ENCODE measurements at places on chromosomes 1 and 21.

DNA sequence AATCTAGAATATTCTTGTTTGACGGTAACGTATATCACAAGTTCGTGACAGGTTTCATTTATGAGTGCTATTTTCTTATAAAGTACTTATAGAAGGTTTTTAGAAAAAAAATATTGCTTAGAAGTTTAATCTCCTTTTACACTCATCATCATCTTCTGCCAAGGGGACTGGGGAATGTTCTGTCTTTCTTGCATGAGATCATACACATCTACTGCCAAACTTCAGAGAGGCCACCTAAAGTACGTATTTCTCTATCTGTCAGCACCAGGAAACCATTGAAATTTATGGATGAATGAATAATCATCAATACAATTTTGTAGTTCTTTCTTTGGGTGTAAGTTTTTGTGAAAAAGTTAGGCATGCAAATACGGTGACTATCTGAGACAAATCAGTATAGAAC is 245.8 kb downstream of the SPATA17 start:
- no peak for DNase-seq

DNA sequence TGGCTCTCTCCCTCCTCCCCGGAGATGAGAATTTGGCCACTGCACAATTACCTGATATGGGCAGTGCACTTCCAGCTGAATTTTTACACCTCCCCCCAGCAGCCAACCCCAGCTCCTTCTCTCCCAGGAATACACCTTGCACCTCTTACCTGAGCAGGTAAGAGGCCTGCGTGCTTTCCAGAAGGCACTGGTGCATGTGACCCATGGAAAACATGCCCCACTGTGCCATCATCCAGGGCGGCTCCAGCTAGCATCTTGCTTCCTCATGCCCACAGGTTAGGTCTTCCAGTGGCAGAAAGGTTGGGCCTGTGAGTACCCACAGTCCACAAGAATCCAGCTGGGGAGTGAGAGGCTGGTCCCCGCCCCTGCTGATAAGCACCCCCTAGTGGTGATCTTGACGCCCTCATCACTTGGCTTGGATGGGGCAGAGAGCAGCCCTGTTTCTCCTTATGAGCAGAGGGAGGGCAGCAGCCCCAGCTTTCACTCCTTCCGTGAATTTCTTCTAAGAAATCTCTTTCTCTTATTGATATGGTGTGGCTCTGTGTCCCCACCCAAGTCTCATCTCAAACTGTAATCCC is 57.8 kb downstream of the EDARADD start:
- DNase-seq, result peak; percentile 22

DNA sequence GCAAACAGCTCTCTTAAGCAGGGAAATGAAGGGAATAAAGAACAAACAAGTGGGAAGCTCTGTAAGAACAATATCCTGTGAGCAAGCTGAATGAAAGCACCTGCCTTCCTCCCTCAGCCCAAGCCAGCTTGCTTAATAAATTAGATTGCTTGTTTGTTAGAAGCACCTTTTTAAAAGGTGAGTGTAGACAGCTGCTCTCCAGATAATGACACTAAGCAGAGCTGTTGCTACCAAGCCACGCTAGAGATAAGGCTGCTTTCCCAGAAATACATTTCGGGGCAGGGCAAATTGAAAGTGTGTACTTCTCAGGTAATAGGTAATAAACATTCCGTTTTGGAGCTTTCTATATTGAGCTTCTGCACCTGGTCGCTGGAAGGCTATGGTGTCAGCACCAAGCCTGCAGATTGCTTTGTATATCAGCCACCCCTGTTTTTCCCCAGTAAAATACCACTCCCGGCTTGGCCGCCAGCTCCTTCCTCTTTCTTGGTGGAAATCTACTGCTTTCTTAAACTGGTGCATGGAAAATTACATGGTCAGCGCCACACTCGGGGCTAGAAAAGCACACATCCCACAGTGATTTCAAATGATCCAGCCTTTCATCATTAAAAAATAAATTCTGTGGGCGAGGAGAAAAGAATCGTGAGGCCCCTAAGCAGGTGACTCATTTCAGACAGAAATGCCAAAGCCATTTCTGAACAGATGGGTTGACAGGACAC is 151.3 kb downstream of the ETS2 start:
- no peak for DNase-seq

DNA sequence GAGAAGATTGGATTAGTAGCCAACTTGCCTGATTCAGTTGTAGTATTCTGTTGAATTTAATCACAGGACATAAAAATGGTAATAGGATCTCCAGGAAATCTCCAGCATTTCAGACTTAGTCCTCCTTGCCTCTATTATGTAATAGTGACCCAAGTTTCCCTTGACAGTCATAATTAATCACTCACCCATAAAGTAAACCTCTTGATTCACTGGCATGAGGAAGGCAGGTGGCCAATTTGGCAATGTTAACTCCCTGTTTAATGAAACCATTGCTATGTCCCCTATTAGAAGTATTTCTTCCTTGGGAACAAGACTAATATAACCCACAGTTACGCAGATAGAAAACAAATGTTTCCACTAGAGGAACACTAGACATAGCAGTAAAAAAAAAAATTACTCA is 604.8 kb upstream of the CXADR start:
- no peak for DNase-seq

DNA sequence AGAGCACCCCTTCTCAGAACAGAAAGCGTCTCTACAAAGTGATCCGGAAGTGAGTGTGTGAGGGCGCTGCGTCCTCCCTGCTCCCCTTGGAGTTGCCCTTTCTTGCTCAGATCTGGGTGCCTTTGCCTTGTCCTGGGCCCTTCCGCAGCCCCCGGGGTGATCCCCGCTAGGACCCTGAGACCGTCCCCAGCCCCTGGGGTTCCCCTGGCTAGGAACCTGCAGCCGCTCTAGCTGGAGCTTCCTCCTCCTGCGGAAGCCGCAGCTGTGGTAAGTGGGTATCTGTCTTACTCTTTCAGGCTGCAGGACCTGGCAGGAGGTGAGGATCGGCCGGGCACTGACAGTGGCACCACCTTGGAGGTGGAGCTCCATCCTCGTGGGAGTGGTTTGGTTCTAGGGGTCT is 11.2 kb downstream of the RRP1 start:
- no peak for DNase-seq

DNA sequence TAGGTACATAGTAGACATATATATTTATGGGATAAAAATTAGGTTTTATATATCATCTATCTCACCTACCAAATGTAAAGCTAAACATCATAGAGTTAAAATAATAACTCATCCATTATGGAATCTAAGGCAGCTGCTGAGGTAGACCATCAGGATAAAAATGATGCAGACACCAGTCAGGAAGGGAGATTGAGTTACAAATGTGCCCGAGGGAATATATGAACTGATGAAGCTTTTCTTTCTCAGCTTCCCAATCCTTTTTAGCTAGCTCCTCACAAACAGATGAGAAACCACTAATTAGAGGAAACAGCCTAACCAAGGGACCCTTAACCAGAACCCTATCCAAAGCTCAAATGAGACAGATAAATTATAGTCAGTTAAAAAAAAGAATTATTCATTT is 20.9 kb downstream of the TTLL7 start:
- DNase-seq, result no peak

GRCh38 chr1:248155927-248156326 is 11.0 kb downstream of the OR2M5 start:
- no peak for DNase-seq

GRCh38 chr21:14519000-14519399 is 27.1 kb downstream of the SAMSN1 start:
- DNase-seq, result no peak

DNA sequence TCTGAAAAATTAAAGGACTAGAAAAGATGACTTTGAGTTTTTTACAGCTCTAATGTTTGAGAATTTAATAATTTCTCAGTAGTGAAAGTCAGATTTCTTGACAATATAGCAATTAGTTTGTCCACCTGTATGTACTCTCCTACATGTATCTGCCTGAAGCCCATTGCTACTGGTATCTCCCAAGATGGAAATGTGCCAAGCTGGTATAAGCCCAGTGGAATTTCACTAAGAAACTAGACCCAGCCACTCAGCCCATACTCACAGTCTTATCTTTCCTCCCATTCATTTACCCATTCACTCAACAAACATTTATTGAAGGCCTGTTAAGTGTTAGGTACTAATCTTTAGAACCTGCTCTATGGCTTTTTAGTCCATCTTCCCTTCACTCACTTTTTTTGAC is 21.6 kb upstream of the TRIM45 start:
- no peak for DNase-seq

DNA sequence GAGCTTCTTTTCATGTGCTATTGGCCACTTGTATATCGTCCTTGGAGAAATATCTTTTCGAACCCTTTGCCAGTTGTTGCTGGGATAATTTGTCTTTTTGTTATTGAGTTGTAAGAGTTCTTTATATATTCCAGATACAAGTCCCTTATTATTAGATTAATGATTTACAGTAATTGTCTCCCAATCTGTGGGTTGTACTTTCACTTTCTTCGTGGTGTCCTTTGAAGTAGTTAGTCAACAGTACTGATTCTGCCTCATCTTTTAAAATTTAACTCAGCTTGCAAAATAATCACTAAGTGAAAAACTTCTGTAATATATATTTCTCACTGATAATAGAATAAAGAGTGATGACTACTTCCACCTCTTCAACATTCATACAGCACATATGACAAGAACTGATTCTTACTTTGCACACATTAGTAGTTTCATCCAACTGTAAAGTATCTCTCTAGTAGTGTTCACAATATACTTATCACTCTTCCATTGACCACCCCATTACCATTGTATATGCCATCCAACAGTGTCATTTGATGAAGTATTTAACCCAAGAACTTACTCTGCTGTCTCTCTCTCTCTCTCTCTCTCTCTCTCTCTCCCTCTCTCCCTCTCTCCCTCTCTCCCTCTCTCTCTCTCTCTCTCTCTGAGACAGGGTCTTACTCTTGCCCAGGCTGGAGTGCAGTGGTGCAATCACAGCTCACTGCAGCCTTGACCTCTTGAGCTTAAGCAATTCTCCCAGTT is 104.2 kb upstream of the DMRTA2 start:
- DNase-seq, result no peak

- no peak for DNase-seq
Observed at GRCh38 chr1:15863156-15863901, 15.8 kb downstream of the SPEN start.

DNA sequence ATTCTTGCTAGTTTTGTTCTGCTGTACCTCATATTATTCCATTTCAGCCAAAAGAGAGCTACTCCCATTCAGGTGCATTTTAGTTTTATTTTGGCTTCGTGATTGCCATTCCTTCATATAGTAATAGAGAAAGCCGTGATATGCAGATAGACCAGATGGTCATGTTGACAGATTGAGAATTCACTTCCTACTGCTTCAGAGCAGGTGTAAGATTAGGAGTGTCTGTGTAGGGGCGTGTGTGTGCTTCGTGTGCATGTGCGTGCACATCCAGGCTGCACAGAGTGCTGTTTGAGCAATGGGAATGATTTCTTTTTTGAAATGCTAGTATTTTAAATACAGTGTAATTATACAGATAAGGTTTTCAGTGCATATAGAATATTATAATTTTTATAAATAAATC is 10.3 kb downstream of the NFIA start:
- DNase-seq, result no peak

GRCh38 chr1:53627031-53627430 is 111.9 kb downstream of the GLIS1 start:
- no peak for DNase-seq

DNA sequence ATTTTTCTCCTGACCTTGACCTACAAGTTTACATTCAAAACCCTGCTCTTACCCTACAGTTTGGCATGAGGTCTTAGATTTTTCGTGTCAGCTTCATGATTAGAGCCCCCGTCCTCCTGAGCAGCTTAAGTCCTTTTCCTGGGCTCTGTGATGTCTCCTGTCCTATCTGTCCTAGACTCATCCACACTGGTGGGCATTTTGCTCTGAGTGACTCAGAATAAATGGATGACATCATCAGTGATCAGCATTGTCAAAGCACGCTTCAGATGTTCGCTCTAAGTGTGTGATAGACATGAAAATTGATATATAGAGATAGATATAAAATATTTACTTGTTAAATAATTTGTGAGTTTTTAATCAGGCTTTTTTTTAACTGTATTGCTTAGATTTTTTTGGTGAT is 21.8 kb downstream of the RGS13 start:
- no peak for DNase-seq

GRCh38 chr1:109275706-109276345 is 7.1 kb downstream of the PSRC1 start:
- DNase-seq, result no peak

GRCh38 chr1:65323246-65323645 is 13.9 kb downstream of the DNAJC6 start:
- no peak for DNase-seq

DNA sequence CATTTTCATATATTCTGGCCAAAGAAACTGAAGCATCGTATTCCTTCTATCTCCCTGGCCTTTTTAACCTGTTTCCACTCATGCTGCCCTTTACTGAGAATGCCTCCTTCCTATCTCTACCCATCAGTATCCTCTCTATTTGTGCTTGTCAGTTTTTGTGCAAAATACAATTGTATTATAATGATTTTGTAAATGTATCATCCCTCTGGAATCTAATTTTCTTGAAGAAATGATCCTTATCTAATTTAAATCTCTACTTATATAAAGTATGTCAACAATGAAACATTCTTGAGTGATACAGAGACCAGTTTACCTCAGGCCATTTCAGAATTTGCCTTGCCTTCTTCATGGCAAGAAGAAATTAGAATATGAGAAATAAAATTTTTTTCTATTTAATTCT is 59.0 kb upstream of the TEKT2 start:
- no peak for DNase-seq

DNA sequence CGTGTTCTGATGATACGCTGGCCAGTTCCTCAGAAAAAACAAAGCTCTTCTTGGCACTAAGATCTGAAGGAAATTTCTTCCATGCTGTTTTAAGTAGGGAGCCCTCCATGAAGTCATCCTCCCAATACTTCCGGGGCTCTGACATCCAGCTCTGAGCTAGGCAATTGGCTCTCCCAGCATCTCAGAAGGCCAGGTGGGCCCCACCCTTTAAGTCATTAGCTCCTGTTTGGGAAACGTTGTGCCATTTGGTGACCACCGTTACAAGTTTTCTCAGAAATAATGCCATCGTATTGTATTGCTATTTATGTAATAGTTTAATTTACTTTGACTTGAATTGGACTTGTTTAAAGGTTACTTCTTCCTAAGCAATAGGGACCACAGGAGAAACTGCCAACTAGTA is 130.3 kb upstream of the EDN2 start:
- no peak for DNase-seq

DNA sequence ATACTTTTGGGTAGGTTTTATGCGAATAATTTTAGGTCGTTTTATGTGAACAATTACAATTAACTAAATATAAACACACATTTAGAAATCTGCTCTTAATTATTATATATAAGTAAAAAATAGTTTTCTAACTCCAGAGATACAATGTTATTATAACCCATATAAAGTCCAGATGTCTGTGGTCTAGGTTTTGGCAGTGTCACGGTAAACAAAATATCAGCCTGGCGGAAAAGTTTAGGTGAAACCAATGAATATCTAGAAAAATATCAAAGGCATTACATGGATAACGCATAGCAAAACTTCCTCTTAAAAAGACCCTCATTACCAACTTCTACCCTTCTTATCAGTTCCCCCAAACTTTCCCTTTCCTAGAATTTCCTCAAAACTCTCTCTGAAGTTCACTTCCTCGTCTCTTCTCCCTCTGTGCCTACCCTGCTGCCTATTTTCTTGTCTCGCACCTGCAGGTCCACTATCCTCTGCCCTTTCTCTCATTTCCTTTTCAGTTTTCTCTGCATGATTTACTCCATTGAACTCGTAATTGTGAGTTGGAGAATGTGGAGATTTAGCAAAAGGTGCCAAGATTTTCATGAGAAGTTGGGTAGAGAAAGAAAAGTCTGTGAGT is 21.8 kb downstream of the VTCN1 start:
- DNase-seq, result no peak
